Osteocyte (in vitro differentiated cells): ENCODE measurements at places on chromosomes 6 and 20. TPM values are rescaled to one million over a fixed set of nuclear protein-coding genes. Genes with fewer than 3 reads are reported as not detected.

DNA sequence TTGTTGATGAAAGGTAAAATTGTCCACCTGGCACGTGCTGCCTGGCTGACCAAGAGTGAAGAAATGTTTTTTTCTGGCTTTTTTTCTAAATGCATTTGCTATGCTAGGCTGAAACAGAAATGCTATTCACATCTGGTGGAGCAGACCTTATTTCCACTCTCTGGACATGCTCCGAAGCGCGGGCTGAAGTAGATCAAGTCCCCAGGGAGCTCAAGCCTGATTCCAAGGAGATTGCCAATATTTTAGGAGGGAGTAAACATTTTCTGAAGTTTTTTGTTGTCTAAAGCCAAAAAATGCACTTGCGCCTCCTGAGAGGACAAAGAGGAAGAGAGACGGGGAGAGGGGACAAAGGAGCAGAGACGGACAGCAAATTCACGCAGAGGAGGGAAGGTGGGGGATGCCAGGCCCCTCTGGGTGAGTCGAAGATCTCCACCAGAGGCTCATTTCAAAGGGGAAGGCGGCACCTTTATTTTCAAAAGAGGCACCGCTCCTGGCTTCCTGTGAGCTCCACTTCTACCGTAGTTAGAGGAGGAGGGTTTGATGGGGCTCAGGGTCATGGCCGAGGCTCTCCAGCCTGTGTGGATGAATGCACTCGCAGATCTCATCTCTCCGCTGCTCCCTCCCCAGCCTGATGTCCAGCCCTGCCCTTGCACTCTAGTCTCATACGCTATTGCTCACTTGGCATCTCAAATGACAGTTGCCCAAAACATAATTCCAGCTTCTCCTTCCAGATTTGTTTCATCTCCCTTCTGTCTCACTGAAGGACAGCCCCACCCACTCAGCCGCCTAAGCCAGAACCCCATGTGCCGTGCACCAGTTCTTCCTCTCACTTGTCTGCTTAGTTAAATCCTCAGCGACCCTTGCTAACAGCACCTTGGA lies 23.1 kb upstream of the SMOC2 start:
- DNase-seq = peak; percentile 60
- H3K4me1 ChIP-seq = peaks cover 17% of the 10 kb centered on the region
- H3K36me3 ChIP-seq = no peaks in the 10 kb centered on the region
- H3K4me3 ChIP-seq = no peak overlapping the region
- peaks cover 26% of the 10 kb centered on the region for H3K27me3 ChIP-seq
- no peak overlapping the region for H3K27ac ChIP-seq

GRCh38 chr6:85756982-85757381 lies 114.3 kb upstream of the SYNCRIP start:
- no peak overlapping the region for H3K27ac ChIP-seq
- no peak overlapping the region for H3K4me3 ChIP-seq
- H3K4me1 ChIP-seq = no peaks in the 10 kb centered on the region
- H3K36me3 ChIP-seq = no peaks in the 10 kb centered on the region
- H3K27me3 ChIP-seq = peaks cover 16% of the 10 kb centered on the region

- DNase-seq = no peak
- no peak overlapping the region for H3K27ac ChIP-seq
- H3K27me3 ChIP-seq = peaks cover 31% of the 10 kb centered on the region
- H3K36me3 ChIP-seq = no peaks in the 10 kb centered on the region
- H3K4me1 ChIP-seq = no peaks in the 10 kb centered on the region
- no peak overlapping the region for H3K4me3 ChIP-seq
Measured at GRCh38 chr6:75480425-75480824, 13.2 kb downstream of the FILIP1 start.

SOX18 gene
- total RNA-seq = 1.2 and 2.0 TPM in 2 replicates
